ENCODE measurements at places on chromosomes 7 and 10.

GRCh38 chr10:124238367-124238766, 145.0 kb upstream of the CHST15 start:
- DNase-seq = no peak

DNA sequence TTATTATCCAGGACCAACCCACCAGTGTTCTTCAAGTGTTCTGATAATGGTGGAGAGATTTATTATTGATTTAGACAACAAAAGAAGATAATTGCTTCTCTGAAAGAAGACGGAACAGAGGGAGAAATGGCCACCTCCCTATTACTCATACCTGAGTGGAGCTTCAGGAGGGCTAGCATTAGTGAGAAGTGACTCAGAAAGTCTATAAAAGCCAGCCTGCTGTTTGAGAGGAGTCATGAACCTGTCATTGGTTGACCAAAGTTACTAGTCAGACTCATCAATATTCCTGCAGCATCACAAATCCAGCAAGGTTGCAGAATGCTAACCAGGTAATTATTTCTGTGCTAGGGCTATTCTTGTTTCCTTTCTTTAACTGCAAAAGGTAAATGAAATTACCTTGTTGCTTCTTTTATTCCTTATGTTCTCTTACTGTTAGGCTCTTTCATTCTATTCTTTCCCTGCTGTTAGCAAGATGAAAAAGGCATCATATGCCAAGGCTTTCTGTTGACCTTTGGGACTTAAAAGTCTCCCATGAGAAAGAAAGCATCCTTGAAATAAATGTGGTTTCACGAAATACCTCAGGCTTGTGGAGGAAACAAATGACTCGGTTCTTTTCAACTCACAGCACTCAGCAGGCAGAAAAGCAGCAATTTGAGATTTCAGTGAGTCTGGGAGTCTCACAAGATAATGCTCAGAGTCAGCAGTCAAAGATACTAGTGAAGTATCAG, 256.4 kb upstream of the PHYHIPL start:
- DNase-seq = peak; percentile 78

- DNase-seq = no peak
Measured at GRCh38 chr7:68185631-68186456, 1189.2 kb downstream of the TYW1 start.

- no peak for DNase-seq
Measured at GRCh38 chr10:25849268-25849667, 84.8 kb upstream of the MYO3A start.

GRCh38 chr7:150953061-150953997, 24.8 kb downstream of the KCNH2 start:
- no peak for DNase-seq

GRCh38 chr7:55288070-55288824, 76.9 kb upstream of the LANCL2 start:
- no peak for DNase-seq

GRCh38 chr7:1869452-1870130, 199.5 kb downstream of the ELFN1 start:
- no peak for DNase-seq

DNA sequence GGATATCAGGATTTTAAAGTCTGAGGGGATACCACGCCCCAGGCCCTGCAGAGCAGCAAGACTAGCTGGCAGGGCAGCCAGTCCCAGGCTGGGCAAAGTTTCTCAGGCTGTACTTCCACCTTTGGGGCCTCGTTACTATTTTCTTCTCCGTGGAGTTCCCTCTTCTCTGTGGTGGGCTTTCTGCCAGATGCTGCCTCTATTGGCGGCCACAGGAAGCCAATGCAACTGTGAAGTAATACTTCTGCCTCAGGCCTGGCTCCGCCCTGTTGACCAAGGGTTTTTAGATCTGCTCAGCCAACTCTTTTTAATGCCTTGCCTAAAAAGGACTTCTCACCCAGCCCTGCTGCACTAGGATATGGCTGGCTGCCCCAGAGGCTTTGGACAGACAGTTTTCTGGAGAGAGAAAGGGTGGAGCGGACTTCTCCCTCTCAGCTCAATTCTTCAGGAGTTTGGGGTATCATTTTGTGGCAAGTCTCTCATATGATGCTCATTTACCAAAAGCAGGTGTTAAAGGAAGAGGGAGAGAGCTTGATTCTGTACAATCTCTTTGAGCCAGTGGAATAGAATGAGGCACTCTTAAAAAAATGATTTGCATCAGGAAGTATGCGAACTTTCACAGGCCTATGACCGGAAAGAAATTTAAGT, 67.4 kb downstream of the HHEX start:
- peak; percentile 9 for DNase-seq

- no peak for DNase-seq
Measured at GRCh38 chr10:80870282-80870681, 332.6 kb downstream of the SH2D4B start.

DNA sequence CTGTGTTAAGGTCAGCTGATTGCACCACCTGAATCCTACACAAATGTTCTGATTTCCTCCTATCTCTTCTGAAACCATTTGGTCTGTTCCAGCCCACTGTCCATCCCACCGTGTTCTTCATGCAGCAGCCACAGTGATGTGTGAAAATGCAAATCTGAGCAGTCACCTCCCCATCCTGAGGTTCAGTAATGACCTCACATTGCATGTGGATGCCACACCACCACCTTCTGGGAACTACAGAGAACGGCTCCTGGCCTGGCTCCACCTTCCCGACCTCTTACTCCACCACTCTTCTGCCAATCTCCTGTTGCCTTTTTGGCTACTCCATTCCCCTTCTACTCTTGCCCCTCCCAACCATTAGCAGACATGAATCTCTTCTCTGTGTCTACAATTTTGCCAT, 244.4 kb downstream of the TNS3 start:
- DNase-seq = no peak

GRCh38 chr7:71385330-71385729, 253.4 kb downstream of the GALNT17 start:
- no peak for DNase-seq

DNA sequence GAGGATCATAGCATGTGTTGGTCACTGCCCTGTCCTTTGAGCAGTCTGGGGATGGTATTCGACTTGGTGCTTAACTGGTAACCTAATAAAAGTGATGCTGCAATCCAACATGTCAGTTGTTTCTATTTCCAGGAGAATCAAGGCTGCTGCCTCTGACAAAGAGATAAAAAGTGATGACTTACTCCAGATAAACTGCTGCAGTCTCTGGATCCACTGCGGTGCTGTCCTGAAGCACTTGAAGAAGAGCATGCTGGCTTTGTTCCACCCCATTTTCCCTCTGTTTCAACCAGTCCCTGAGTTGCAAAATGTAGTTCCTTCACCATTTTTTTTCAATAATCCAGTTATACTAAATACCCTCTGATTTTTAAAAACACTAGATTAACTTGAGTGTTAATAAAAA, 403.5 kb upstream of the ANKRD30A start:
- no peak for DNase-seq

GRCh38 chr10:84296091-84296981, 32.1 kb upstream of the CCSER2 start:
- no peak for DNase-seq

DNA sequence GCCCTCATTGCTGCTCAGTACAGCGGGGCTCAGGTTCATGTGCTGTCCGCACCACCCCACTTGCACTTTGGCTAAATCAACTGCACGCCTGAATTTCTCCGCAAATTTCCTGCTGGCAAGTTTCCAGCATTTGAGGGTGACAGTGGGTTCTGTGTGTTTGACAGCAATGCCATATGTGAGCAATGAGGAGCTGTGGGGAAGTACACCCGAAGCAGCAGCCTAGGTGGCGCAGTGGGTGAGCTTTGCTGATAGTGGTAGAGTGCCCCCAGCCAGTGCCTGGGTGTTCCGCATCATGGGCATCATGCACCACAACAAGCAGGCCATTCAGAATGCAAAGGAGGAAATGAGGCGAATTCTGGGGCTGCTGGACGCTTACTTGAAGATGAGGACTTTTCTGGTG, 103.9 kb upstream of the POT1 start:
- DNase-seq = no peak

- DNase-seq = no peak
Measured at GRCh38 chr7:18341756-18342155, 153.8 kb upstream of the HDAC9 start.

- DNase-seq = peak; percentile 73
Measured at GRCh38 chr10:5585517-5586206, 60.9 kb downstream of the CALML3 start.

DNA sequence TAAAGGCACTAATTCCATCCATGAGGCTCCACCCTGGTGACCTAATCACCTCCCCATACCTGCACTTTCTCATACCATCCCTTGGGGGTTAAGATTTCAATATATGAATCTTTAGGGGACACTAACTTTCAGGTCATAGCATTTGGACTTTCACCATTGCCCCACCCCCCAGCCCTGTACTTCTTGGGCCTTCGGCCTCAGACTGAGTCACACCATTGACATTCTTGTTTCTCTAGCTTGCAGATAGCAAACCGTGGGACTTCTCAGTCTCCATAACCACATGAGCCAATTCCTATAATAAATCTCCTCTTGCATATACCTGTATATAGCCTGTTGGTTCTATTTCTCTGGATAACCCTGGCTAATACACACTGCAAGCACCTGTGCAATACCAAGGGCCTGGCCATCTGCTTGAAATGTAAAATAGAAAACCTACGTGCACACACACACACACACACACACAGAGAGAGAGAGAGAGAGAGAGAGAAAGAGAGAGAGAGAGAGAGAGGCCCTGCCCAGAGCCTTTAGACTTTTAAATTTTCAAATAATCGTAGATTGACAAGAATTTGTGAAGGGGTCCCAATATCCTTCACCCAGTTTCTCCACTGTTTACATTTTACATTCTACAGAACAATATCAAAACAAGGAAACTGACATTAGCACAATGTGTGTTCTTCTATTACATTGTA, 25.3 kb downstream of the ANXA8 start:
- peak; percentile 19 for DNase-seq

DNA sequence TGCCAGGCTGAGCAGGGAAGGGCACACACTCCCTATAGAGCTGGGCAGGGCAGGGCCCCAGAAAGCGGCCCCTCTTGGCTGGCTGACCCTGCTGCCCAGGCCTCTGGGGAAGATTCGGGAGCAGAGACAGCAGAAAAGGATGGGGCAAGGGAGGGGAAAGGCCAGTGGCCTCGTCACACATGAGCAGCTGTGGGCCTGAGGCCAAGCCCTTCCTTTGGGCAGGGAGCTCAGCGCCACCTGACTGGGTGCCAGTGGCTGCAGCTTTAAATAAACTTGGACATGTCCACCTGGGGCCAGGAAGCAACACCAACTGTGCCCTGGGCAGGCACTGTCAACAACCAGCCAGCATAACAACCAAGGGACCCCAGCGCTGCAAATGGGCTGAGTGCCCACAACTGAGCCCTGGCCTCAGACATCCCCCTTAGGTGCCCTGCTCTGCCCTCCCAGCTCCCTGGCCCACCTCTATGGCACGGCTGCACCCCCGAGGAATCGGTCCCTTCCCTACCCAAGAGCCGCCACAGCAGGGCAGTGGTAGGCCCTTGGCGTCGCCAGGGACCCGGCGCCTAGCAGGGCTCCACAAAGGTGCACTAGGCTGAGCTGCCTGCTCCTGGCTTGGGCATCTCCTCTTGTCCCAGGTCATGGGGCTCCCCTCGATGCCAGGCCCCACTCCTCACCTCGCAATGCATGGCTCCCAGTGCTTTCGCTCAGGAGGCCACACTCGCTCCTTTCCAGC, 2.6 kb downstream of the CAMK2B start:
- DNase-seq = no peak

GRCh38 chr7:15007507-15007906, 105.0 kb upstream of the DGKB start:
- DNase-seq = no peak

- DNase-seq = no peak
Measured at GRCh38 chr10:46024948-46025347, 5.5 kb downstream of the NCOA4 start.

DNA sequence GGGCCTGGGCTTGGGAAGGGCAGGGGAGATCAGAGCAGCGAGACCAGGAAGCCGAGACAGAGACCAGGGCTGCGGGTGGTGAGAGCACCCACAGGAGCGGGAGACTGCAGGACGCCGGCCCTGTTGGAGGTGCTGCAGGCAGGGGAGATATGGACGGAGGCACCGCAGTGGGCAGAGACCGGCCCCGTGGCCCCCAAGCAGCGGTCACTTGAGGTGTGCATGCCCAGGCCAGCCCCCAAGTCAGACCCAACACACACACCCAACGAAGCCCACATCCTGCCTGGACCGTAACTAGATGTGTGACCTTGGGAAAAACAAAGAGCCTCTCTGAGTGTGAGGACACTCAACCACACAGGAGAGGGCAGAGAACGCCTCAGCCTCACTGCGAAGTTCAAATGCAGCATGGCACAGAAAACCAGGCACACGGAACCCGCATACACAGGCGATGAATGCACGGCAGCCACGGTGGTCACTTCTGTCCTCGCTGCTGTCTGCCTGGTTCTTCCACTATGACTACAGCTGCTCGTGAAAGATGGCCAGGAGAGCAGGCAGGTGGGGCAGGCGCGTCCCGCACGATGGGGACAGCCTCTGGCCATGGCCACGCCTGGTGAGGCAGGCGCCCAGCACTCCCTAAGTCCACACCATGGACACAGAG, 214.7 kb downstream of the MAD1L1 start:
- no peak for DNase-seq

DNA sequence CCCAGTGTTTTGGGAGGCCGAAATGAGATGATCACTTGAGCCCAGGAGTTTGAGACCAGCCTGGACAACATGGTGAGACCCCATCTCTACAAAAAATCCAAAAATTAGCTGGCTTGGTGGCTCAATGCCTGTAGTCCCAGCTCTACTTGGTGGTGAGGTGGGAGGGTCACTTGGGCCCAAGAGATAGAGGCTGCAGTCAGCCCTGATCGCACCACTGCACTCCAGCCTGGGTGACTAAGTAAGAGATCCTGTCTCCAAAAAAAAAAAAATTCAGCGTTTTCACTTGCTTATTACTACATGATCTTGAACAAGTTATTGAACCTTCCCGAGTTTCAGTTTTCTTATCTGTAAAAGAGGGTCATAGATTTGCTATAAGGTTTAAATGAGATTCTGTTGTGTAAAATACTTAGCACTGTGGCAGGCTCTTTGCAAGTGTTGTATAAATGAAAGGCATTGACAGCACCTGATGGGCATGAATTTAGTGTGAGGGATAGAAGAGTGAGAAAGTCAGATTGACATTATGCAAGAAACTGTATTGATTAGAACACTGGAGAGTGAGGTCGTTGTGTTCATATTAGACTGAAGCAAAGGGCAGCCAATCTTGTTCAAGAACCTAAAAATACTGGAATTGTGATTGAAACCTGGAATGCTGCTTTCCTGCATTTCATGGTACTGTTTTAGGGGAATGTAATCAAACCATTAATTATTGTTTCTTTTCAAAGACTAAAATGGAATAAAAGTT, 136.8 kb downstream of the LCOR start:
- DNase-seq = no peak

DNA sequence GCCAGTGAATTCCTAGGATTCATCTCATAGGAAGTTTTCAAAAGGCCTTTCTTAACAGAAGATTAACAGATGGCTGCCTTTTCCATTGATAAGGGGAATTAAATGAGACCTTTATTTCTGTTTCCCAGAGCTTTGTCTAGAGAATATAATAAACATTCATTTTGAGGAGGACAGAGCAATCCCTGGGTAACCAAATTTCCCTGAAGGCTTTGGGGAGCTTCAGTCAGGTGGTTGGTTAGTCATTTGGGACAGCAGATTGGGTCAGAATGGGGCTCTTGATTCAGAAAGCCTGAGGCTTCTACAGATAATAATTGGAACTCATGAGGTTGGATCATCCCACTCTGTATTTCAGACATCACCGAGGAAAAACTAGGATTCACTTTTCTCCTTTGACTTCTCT, 21.8 kb downstream of the MXI1 start:
- no peak for DNase-seq

- no peak for DNase-seq
Measured at GRCh38 chr7:47809387-47809786, 138.9 kb downstream of the PKD1L1 start.
